ENCODE measurements at places on chromosomes 5 and 9.

DNA sequence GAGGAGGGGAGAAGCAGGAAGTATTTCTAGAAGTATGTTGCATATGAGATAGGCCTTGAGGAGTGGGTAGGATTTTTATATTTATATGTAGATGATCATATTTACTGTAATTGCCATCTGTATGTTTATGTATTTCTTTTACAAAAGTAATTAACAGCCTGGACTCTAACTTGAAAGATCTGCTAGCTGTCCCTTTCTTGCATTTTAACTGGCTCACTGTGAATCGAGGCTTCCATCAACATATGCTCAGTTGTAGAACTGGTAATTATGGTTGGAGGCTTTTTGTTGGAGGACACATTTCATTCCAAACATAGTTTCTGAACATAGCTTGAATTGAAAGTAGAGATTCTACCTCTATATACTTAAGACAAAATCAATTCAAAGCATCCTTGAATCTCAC, 23.4 kb downstream of the ABLIM3 start:
- no peak for DNase-seq

- no peak for DNase-seq
Observed at GRCh38 chr5:79269733-79270166, 33.8 kb downstream of the JMY start.

- DNase-seq = no peak
Observed at GRCh38 chr5:75363111-75363510, 26.1 kb downstream of the HMGCR start.

- DNase-seq = no peak
Observed at GRCh38 chr5:151060742-151061141, 20.1 kb downstream of the TNIP1 start.

DNA sequence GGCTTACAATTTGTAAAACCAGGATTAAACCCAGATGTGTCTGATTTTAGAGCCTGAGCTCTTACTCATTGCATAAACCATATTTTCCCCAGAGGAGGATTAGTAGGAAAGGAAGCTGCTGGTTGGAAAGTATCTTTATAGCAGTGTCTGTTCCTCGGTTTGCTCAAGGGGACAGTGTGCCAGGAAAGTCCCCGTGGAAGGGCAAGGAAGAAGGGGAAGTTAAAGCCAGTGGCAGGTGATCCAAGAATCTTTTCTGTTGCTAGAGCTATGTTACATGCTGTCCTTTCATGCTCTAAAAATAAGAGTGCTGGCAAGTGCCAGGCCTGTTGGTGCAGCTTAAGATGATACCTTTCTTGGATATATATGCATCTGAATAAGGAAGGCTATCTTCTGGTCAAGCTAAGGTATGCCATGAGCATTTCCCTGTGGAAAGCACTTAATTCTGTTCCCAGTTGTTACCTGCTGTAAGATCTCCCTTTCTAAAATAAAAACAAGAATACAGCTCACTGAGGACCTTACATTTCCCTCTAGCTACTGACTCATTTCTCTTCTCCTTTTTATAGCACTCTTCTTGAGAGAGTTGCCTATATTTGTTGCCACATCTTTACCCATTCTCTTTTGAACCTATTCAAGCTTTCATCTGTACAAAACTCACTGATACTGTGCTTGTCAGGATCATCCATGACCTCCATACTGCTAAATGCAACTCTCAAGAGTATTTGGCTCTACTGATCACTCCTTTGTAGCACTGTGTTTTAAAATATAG, 8.0 kb downstream of the PDCD1LG2 start:
- DNase-seq = no peak

- DNase-seq = no peak
Observed at GRCh38 chr5:160978944-160979343, 126.9 kb upstream of the ATP10B start.

GRCh38 chr9:137358126-137358525, 56.1 kb upstream of the NRARP start:
- DNase-seq = no peak

DNA sequence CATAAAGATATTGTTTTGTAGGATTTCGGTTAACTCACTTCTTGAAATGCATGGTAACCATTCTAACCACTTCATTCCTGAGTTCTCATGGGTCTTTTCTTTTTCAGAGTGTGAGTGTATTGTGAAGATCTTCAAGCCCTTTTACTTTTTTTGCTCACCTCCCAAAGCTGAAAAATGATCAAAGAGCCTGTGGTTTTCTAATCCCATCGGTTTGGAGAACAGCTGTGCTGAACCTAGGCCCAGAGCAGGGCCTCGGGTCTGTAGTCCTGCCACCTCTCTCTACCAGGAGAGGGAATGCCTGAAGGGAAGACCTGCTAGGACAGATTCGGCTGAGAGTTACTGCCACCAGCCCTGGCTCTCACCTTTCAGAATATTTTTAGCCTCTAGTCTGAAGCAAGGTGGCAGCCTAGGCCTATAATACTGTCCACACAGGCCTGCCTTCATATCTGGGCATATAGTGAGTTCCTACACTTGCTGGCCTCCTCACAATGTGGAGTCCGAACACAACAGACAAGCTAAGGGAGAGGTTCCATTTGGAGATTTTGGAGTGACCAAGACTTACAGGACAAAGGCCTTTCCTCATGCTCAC, 13.8 kb downstream of the RGMB start:
- no peak for DNase-seq

DNA sequence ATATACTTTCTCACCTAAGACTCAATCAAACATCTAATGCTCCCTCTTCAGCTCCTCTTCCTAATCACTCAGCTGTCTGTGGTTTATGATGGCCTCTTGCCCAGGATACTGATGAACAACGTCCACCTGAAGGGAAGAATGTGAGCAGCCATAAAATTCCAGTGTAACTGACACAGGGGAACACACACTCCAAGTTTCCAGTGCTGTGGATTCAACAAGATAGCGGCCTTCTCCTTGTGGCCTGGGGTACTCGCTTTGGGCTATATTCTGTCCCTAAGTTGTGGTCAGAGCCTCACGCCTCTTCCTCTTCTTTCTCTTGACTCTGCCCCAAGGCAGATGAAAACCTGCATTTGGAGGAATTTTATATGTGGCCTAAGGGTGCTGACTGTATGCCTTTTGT, 11.7 kb downstream of the B4GALT1 start:
- DNase-seq = no peak

DNA sequence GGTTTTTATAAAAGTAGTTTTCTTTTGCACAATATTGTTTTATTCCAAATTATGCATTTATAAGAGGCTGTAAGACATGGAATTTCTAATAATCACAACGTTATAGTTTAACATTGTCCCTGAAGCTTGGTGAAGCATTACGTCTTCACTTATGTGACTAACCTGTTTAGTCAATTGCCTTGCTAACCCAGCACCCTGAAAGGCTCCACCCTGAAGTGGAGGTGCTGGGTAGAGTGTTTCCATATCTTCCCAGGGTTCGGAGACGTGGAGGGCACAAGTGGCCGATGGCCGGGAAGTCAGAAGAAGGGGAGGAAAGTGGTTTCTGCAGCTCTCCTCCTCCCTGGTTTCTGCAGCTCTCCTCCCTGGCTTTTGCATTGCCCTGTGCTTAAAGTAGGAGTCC, 83.4 kb downstream of the TRIO start:
- DNase-seq = no peak

- DNase-seq = no peak
Observed at GRCh38 chr5:146164382-146164781, 18.1 kb downstream of the LARS1 start.

- no peak for DNase-seq
Observed at GRCh38 chr9:18896531-18897179, 136.4 kb downstream of the SAXO1 start.

DNA sequence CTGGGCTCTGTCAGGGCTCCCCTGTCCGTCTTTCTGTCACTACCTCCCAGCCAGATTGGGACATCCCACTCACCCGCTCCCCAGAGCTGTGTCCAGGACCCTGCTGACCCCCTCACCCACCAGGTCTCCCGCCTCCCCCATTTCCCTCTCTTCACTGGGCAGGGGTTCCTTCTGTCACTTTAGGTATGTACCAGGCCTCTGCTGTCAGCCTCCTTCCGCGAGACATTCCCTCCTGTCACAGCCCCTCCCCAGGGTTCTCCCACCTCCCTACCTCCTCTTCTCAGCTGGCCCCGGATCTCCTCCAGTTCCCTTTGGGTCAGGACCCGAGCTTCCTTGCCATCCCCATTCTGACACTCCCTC, 488 bp downstream of the POLR1E start:
- DNase-seq = no peak

DNA sequence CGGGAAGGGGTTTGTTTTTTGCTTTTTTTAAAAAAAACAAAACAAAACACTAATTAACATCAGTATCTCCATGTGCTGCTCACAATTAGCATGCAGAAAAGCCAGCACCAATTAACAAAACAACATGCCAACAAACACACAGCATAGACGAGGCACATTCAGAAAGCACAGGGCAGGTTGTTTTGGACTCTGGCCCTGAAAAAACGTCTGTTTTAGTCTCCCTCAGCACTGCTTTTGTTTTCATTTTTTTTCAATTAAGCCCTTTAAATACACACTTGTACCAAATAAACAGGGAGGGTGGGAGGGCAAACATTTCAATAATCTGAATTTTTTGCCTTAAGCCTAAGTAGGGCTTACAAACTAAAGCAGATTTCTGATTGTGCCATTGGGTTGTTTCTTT, 309.6 kb downstream of the DTWD2 start:
- no peak for DNase-seq

GRCh38 chr9:95182854-95183563, 134.5 kb downstream of the FANCC start:
- no peak for DNase-seq

DNA sequence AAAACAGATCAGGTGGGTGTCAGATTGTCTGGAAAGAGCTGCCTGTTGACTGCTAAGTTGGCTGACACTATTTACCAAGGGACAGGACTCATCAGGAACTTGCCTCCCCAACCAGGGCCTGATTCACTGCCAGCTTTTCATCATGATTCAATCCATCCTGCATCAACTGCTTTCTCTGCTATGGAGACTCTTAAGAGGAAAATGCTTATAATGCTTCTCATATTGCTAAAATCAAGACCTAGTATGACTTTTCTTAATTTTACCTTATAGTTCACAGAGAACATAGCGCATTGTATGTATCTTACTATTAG, 21.3 kb downstream of the HTR4 start:
- DNase-seq = no peak

- no peak for DNase-seq
Observed at GRCh38 chr9:86652736-86653135, 294.6 kb downstream of the GAS1 start.

GRCh38 chr5:584846-585245, 27.3 kb upstream of the CEP72 start:
- no peak for DNase-seq

GRCh38 chr9:88388886-88389605, 802 bp downstream of the SPIN1 start:
- peak; percentile 58 for DNase-seq

DNA sequence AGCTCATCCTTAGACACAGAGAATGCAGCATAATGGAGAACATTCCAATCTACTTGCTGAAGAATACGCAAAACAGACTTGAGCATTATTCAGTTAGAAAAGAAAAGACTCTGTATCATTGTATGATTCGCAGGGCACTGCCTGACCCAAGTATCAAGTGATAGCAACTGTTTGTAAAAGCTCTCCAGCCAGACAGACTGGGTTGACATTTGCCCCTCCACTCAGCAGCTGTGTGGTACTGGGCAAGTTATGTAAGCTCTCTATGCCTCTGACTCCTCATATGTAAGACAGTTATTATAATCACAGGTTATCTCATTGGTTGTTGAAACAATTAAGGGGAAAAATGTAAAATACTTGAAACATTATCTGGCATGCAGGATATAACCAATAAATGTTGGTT, 505.0 kb downstream of the ELAVL2 start:
- DNase-seq = no peak

- no peak for DNase-seq
Observed at GRCh38 chr5:124859027-124859426, 112.6 kb upstream of the ZNF608 start.

DNA sequence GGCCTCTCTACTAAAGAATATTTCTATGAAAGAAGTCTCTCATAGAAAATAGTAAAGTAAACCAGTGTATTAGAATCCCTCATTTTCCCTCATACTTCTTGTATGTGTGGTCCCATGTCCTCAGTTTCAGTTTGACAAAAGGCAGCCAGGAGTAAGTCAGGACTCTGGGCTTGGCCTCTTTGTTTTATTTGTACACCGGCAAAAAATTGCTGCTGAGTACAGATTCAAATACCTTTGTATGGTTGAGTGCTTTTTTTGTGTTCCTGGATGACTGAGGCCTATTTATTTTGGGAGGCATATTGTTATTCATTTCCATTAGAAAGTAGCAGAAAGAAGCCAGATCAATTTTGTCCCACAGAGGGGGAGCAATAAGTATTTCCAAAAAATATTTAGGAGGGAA, 47.3 kb upstream of the CEP78 start:
- no peak for DNase-seq

DNA sequence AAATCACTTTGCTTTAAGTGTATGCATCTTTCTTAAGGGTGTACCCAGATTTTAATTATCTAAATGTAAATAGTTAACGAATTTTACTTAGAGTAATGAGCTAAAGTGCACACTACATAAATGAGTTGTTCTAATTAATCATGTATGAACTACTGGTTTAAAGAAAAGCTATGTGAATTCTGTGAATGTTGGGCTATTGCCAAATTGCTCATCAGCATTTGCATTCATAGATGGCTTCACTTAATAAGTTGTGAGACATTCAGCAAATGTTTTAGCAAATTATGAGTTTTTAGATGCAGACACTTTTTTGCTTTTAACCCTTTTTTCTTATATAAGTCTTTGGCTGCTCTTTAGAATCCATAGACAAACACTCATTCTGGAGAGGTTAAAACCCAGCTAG, 175.7 kb downstream of the PBX3 start:
- no peak for DNase-seq

DNA sequence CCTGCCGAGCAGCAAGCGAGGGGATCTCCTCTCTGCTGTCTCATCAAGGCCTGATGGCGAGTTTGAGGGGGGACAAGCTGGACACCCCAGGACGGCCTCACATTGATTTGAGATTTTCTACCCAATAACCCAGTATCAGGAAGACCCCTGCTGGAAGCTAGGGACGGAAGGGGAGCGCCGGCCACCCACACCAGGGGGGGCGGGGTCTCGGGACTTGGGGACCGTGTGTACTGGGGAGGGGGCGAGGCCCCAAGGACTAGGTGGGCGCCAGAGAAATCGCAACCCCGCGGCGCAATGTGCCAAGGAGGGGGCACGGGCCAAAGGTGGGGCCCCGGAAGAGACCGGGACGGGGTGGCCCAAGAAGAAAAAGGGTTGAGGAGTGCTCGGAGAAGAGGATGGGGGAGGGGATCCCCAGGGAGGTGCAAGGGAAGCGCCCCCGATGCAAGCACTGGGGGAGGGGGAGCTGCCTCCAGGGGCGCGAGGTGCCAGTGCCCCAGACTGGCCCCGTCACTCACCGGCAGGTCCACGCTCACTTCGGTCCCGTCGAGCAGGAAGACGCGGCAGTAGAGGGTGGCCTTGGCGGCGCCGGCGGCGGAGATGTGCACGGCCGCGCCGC, 1.1 kb downstream of the EPB41L4B start:
- DNase-seq = no peak

GRCh38 chr9:37040508-37041127, 6.5 kb upstream of the PAX5 start:
- no peak for DNase-seq

Data from LoVo (cell line).